ENCODE measurements at places on chromosomes 4 and X. TPM values are rescaled to one million over a fixed set of nuclear protein-coding genes. Genes with fewer than 3 reads are reported as not detected.

Gene DMRTC1
- not detected for total RNA-seq

Gene TMA16
- 14.7 TPM for total RNA-seq

Gene GLOD5
- total RNA-seq, result not detected

Gene NKX6-1
- not detected for total RNA-seq

Gene SSX3
- total RNA-seq, result not detected

Gene BEX5
- total RNA-seq, result not detected
